ENCODE measurements at places on chromosomes 6 and 20. TPM values are rescaled to one million over a fixed set of nuclear protein-coding genes. Genes with fewer than 3 reads are reported as not detected.

Gene KCNQ2
- total RNA-seq = 2.2 TPM

Gene PLEKHG1
- 9.3 TPM for total RNA-seq

Gene ZNF341
- total RNA-seq = 6.2 TPM

Gene THBS2
- total RNA-seq = 4.0 TPM

Gene CST4
- total RNA-seq = not detected

Gene HLA-B
- 1,907 TPM for total RNA-seq

Gene GSTA2
- not detected for total RNA-seq

Gene TSBP1
- not detected for total RNA-seq

Gene MEI4
- not detected for total RNA-seq

Gene B3GALT4
- total RNA-seq = not detected

Gene HSPA1A
- 113 TPM for total RNA-seq

Gene ADGB
- total RNA-seq = not detected

Gene PRND
- total RNA-seq = not detected

Gene ARFGAP1
- 138 TPM for total RNA-seq

Gene PRICKLE4
- total RNA-seq = 8.4 TPM

Gene LAMA2
- 54.5 TPM for total RNA-seq

Gene PPP1R3G
- total RNA-seq = 1.3 TPM

Gene BNIP5
- 5.7 TPM for total RNA-seq

Gene C6orf163
- 3.9 TPM for total RNA-seq

Gene POM121L2
- not detected for total RNA-seq

Gene FAXC
- total RNA-seq = 186 TPM

Gene RBM38
- total RNA-seq = 5.3 TPM

Gene ZNF391
- 1.8 TPM for total RNA-seq

Gene HLA-DRB1
- 27.2 TPM for total RNA-seq

Gene SLPI
- 276 TPM for total RNA-seq

Gene PCSK2
- total RNA-seq = 3.6 TPM

Gene RHAG
- not detected for total RNA-seq

Gene ESR1
- 1.8 TPM for total RNA-seq

Gene IL17F
- not detected for total RNA-seq

Gene DDX43
- 24.9 TPM for total RNA-seq

Gene TBX18
- total RNA-seq = 4.6 TPM

Gene FOXP4
- total RNA-seq = 53.6 TPM

Gene TPX2
- 6.4 TPM for total RNA-seq

Gene PSMF1
- total RNA-seq = 49.6 TPM

Gene NRN1
- total RNA-seq = not detected

Gene TRIM40
- not detected for total RNA-seq

Gene GSTA3
- total RNA-seq = not detected

Gene RUNX2
- not detected for total RNA-seq

Gene PLN
- total RNA-seq = 158 TPM

Gene SLC26A8
- not detected for total RNA-seq

Gene ADTRP
- total RNA-seq = 22.8 TPM

Gene SIRPG
- total RNA-seq = not detected

Gene HLA-DQB2
- total RNA-seq = not detected

Gene SLC52A3
- total RNA-seq = 0.89 TPM

Gene GABBR1
- 52.7 TPM for total RNA-seq

Gene PSMB1
- total RNA-seq = 229 TPM
